H7 (cell line): ENCODE measurements at places on chromosomes 16 and 17.
A peak's percentile ranks its signal among the peaks of the same experiment; 100 is the strongest.

- DNase-seq: no peak
Measured at GRCh38 chr16:56860226-56861020, 4.6 kb upstream of the SLC12A3 start.

DNA sequence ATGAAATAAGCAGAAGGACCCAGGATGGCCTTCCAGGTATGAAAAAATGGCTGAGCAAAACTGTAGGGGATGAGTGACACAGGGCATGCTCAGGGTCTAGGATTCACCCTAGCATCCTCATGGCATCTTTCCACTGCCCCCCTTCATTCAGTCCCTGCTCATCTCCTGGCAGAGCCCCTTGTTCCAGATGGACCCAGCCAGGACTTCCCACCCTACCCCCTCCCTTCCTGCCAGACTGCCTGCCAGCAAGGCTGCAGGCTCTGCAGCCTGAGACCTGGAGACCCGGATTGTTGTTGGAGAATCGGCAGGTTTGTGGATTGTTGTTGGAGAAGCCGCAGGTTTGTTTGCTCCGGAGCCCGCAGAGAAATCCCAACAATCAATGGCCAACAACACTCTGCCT lies 6.6 kb downstream of the SEZ6 start:
- DNase-seq: peak; percentile 43

DNA sequence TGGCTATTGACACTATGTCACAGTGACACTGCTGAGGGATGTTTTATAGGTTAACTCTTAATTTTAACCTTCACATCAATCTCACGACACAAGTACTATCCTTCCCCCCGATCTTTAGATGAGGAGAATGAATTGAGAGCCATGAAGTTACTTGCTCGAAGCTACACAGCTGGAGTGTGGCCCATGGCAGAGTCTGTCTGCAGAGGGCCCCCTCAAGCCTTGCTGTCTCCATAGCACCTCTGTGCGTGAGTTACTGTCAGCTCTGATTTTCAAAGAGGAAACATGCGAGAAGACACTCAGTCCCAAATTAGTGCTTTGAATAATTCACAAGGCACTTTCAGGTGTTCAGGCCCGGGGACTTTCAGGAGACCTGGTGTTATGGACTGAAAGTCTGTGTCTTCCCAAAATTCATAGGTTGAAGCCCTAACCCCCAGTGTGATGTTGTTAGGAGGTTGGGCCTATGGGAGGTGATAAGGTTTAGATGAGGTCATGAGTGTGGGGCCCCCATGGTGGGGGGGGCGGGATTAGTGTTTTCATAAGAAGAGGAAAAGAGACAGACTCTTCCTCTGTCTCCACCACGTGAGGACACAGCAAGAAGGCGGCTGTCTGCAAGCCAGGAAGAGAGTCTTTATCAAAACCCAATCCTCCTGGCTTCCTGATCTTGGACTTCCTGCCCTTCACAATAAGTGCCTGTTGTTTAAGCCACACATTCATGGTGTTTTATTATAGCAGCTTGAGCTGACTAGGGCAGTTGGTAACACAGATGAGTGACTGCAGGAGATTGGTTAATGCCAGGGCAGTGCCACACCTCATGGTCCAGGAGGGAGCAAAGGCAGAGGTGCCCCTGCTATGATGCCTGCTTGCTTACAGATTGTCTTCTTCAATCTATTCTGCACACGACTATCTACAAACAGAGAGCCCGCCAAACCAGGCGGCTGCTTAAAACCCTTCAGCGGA lies 281.8 kb downstream of the HAPSTR1 start:
- DNase-seq: peak; percentile 51

DNA sequence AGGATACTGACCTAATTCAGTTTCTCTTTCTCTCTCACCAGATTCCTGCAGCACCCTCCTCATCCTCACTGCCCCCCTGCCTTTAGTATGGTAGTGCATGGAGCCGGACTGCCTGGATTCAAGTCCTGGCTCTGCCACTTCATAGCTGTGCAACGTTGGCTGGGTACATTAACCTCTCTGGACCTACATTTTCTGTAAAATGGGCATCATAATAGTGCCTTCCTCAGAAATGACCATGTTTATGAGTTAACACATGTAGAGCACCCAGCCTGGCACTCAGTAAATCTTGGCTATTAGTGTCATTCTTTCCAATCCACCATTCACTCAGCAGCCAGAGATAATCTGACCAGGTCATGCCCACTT lies 7.3 kb downstream of the UNC119 start:
- no peak for DNase-seq

- DNase-seq: no peak
Measured at GRCh38 chr16:89572485-89573205, 2.9 kb upstream of the CPNE7 start.

DNA sequence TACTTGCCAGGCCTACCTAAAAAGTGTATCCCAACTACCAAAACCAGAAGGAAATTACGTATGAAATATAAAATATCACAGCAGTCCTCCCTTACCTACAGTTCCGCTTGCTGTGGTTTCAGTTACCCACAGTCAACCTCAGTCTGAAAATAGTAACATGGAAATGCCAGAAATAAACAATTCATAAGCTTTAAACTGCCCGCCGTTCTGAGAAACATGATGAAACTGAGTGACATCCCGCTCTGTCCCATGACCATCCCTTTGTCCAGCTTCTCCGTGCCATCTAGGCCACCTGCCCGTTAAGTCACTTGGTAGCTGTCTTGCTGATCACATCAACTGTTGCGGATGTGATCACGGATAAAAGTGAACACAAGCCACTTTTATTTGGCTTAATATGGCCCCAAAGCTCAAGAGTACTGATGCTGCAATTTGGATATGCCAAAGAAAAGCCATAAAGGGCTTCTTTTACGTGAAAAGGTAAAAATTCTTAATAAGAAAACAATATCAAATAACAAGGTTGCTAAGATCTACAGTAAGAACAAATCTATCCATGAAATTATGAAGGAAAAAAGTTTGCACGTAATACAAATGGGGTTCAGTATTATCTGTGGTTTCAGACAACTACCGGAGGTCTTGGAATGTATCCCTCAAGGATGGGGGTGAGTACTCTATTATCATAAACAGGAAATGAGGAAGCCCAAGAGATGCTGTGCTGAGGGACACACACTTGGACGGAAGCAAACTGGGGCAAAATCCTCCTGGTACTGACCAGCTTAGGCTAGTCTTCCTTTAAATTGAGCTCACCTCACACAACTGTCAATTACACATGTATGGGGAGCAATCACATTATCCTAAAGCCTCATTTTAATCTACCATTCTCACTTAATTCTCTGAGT lies 8.2 kb downstream of the USP22 start:
- DNase-seq: peak; percentile 23

GRCh38 chr16:25110387-25110947 lies 1.1 kb upstream of the LCMT1 start:
- DNase-seq: no peak

GRCh38 chr16:48617711-48618148 lies 7.8 kb upstream of the N4BP1 start:
- no peak for DNase-seq

DNA sequence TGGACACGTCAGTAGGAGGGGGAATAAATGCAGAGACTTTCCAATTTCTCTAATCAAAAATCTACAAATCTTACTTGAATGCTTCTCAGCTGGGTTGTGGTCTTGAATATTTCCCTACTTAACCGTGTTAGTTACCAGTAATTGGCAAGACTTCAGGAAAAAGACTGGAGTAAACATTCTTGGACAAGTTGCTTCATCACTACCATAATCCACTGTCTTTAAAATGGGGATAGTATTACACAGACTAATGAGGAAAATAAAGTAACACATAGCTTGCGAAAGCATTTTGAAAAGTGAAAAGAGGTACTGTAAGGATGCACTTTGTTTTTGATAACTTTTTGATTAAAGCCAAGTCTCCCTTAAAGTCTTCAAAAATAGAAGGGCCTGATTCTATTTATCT lies 18.4 kb downstream of the MYH1 start:
- DNase-seq: no peak

- DNase-seq: no peak
Measured at GRCh38 chr17:76812263-76812662, 55.9 kb upstream of the MGAT5B start.

DNA sequence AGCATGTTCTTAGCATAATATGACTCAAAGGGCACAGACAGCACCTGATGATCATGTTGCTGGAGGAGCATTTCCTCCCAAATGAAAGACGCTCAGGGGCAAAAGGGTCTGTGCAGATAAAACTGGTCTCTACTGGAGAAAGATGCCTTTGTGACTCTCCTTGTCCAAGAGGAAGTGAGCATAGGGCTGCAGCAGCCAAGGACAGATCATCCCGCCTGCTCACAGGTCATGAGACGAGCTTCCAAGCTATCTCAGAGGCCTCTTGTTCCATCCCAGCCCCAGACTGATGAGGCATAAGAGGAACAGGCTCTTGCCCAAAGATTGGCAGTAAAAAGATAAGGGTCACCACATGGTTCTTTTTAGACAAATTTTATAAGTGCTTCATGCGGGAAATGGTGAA lies 141.8 kb downstream of the KATNIP start:
- no peak for DNase-seq

DNA sequence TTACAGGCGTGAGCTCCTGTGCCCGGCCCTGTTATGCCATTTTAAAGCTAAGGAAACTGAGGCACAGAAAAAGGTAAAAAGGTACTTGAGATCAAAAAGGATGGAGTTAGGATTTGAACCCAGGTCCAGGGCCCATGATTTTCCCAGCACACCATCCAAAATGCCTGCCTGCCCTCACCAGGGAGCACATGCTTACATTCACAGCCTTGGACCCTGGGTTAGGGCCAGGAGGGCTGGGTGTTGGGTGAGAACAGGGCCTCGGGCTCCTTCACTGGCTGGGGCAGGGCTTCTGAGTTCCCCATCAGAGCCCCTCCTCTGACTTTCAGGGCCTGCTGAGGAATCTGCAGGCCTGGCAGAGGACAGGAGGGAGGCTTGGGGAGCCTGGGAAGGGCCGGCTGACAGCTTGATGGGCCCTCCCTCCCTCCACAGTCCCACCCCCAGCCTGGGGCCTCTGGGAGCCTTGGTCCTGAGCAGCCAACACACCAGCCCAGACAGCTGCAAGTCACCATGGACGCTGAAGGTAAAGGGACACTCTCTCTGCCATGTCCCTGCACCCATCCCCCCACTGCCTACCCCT lies at the start of gene QPRT:
Gene QPRT (plus strand): TSS at position 490 of the 577 bp plus-strand sequence. CDS start 18 bp downstream, at position 508.
- peak; percentile 95 for DNase-seq

GRCh38 chr16:58730724-58731370 lies 3.3 kb downstream of the GOT2 start:
- DNase-seq: no peak

- DNase-seq: no peak
Measured at GRCh38 chr17:17605083-17605728, 13.7 kb upstream of the PEMT start.

GRCh38 chr17:16363749-16364536 lies 10.7 kb upstream of the CENPV start:
- DNase-seq: peak; percentile 82

DNA sequence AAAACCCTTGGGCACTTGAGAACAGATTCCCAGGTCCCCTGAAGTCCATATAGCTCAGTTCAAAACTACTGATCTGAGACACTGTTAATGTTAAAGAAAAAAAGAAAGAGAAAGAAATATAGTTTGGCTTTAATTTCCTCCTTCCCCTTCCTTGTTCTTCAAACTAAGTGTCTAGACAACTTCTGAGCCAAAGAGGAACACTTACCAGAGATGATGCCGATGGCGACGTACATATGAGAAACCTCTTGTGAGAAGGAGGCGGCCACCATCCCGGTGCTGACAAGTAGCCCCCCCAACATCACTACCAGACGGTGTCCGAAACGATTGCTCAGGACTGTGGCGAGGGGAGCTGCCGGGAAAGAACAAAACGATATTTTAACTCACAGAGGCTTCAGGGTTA lies 17.2 kb downstream of the SLC16A6 start:
- no peak for DNase-seq

- peak; percentile 3 for DNase-seq
Measured at GRCh38 chr17:56320443-56320842, 167.2 kb downstream of the ANKFN1 start.

- DNase-seq: no peak
Measured at GRCh38 chr16:82987767-82988166, 361.0 kb downstream of the CDH13 start.

DNA sequence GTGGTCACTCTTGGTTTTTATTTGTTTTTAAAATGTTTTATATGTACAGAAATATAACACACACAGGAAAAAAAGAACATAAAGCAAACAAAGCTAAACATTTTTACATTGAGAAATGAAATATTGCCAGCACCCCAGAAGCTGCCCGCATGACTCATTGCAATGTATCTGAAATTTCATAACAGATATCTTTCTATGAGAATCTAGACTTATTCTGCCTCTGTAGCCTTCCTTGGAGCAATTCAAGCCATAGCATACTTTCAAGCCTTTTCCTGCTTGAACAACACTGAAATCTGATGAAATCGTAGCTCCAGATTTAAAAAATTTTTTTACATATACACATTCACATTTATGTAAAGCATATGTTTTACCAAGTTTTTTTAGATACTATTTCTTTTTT lies 86.9 kb downstream of the RBBP6 start:
- no peak for DNase-seq

DNA sequence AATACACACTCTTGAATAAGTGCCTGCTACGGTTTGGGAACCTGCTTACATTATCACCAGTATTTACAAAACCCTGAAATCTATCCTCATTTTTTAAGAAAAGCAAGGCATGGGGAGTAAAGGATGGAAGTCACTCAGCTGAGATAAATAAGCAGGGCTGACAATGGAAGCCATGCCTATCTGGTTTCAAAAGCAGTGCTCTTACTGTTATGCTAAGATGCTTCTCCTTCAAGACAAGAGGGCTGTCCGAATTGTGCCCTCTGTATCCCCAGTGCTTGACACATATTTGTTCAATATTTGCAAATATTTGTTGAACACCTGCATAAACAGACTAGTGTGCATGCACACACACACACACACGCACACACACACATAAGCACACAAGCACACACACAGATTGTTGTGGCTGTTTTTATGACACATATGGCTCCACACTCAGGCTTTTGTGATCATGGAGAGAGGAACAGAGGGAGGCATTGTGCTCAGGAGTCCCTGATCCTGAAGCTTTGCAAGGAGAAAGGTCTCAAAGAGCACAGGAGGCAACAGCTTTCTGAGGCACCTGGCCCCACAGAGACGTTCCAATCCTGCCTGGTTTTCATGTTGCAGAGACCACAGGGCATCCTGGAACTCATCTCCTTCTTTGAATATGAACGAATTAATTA lies 401.6 kb upstream of the CDH11 start:
- no peak for DNase-seq

GRCh38 chr16:51035711-51036110 lies 115.4 kb downstream of the SALL1 start:
- DNase-seq: no peak

DNA sequence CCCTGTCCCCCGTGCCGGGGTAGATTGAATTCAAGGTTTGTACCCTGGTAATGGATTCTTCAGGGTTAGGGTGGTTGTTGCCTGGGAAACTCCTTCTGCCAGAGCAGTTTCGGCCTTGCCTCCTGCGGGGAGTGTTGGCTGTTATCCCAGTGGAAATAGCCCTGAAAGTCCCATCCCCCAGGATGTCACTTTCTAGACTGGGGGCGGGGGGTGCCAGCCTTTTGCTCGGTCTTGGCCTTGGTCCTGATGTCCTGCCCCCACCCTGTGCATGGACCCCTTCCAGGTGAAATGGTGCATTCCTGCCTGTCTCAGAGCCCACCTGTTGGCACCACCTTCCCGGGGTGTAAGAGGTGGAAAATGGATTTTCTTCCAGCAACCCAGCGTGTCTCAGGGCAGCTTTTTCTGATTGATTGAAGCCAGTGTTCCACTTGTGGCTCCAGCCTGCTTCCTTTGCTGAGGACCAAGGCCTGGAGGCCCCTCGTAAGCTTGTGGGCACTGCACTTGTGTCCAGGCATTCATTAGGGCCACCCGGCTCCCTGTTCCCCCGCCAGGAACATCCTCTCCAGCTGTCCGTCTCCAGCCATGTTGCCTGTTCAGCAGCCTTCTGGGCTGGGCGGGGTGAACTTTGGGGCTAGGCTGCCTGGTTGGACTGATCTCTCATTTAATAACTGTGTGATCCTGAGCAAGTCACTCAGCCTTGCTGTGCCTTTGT lies 25.6 kb downstream of the MGAT5B start:
- DNase-seq: no peak
